ENCODE measurements at places on chromosomes 2 and 18.

- DNase-seq: no peak
Measured at GRCh38 chr2:108145557-108146326, 94.0 kb upstream of the SULT1C3 start.

DNA sequence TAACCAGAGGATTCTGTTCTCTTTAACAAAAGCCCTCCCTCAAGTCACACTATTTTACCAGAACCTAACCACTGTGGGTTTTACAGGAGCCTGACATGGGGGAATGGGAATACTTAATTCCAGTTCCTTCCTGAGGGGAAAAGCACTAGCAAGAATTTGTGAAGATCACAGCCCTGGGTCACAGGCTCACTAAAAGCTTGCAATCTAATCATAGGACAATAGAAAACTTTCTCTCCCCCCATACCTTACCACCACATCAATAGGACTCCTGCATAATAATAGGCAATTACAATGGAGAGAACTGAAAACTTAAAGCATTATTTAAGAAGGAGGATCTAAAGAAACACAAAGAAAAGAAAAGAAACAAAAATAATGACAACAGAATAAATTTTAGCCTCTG is 225.8 kb upstream of the ZNF804A start:
- DNase-seq: no peak

GRCh38 chr2:6896930-6897759 is 19.6 kb downstream of the RSAD2 start:
- no peak for DNase-seq

DNA sequence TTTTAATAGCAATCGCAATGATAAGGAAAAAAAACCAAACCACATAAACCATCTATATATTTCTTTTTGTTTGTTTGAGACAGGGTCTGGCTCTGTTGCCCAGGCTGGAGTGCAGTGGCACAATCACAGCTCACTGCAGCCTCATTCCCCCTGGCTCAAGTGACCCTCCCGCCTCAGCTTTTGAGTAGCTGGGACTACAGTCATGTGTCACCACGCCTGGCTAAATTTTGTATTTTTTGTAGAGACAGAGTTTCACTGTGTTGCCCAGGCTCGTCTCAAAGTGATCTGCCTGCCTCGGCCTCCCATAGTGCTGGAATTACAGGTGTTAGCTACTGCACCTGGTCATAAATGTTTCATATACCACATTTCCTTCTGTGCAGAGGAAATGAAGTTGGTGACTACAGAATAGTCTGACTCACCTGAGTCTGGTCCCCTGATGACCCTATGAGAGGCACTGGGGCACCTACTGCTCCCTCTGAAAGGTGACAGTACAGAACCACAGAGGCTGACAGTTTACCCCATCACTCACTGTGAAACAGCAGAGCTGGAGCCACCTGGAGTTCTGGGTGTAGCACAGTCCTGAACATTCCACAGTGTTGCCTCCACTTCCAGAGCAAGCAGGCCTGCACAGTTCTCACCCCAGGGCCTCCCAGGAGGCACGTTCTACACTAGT is 183.7 kb upstream of the PXDN start:
- DNase-seq: no peak

DNA sequence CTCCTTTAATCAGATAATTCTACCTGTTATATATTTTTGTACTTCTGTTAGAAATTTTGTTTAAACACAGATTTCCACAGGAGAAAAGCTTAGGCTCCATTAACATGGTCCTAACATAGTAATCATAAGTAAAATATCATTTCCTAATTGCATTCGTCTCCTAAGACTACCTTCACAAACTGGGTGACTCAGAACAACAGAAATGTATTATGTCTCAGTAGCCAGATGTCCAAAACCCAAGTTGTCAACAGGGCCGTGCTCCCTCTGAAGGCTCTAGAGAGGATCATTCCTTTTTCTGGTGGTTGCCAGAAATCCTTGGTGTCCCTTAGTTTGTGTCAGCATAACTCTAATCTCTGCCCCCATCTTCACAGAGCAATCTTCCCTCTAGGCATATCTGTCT is 5.4 kb downstream of the FBXO15 start:
- no peak for DNase-seq

DNA sequence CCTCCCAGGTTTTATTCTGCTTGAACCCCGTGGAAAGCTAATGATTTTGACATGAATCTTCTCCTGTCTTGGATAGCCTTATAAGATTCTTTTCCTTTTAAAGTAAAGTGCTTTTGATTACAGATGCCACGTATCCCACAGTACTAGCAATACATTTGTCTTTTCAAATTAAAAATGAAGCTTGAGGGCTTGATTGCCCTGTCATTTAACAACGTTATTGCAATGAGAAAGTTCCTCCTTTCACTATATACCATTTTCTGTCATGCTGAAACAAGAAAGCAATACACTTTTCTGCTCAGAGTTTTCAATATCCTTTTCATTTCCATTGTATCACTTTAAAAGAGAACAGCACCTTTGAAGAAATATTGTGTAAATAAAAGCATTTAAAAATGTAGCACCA is 814.7 kb downstream of the LRP1B start:
- no peak for DNase-seq

- no peak for DNase-seq
Measured at GRCh38 chr2:215191477-215191876, 53.1 kb upstream of the ABCA12 start.

DNA sequence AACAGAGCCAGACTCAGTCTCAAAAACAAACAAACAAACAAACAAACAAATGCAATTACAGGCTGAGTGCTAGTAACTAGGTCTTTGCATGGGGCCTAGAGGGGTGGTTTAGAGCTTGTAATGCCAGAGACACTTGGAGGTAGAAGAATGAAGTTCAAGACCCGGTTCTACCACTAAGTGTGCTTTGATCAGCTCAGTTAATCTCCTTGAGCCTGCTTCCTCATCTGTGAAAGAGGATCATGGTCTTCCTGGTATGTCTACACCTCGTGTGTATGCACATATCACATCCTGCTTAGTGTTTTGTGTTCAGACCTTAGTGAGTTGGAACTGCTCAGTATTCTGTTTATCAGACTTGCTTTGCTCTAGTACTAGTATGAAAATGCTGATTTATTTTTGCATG is 4.8 kb upstream of the ATP6V1C2 start:
- no peak for DNase-seq

DNA sequence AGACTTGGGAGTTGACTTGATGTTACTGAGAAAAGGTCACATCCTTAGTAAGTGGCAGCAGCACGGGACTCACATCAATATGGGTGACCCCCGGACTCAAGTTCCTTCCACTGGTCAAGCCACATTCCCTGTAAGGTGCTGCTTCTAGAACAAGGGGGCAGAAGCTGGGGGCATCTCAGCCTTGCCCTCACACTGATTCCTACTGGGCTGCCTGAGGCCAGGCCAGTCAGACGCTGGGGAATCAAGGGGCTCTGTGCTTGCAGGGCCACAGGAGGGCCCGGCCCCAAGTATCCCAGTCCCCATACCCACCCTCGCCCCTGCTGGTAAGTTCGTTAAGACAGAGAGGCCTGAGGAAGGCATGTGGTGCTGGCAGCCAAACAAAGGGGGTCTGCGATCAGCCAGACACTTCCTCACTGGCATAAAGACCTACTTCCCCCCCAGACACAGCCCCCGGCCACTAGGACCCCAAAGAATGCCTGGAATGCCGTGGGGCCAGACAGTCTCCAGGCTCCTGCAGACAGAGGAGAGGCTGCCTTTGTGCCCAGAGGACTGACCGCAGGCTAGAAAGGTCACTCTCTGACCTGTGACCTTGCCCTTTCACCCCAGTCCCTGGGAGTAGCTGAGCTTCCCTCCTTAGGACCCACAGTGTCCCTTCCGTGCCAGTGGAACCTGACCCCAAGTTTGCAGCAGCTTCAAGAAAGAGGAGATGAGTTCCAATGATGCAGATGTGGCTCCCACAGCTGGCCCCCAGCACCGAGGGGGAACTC is 83.6 kb downstream of the HS1BP3 start:
- DNase-seq: peak; percentile 32

- peak; percentile 72 for DNase-seq
Measured at GRCh38 chr18:6382963-6383362, 31.7 kb downstream of the L3MBTL4 start.

GRCh38 chr2:215367662-215368492 is 56.0 kb downstream of the ATIC start:
- no peak for DNase-seq

DNA sequence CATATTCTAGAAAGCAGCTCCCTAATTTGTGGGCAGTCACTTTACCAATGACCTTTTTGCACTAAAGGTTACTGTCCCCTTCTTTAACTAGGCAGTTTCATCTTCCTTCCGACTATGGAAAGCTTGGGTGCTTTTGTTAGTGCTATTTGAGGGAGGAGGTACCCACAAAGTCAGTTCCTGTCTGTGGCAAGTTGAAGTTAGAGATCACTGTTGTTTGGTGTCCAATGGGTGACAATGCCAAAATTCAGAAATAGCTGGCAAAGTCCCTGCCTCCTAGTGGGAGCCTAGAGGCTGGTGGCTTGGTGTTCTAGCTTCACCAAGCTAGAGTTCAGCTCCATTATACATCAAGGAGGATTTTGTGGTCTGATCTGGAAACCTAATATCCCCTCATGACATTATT is 87.1 kb upstream of the PNPT1 start:
- no peak for DNase-seq

- DNase-seq: no peak
Measured at GRCh38 chr2:151040039-151040438, 221.6 kb downstream of the RBM43 start.

DNA sequence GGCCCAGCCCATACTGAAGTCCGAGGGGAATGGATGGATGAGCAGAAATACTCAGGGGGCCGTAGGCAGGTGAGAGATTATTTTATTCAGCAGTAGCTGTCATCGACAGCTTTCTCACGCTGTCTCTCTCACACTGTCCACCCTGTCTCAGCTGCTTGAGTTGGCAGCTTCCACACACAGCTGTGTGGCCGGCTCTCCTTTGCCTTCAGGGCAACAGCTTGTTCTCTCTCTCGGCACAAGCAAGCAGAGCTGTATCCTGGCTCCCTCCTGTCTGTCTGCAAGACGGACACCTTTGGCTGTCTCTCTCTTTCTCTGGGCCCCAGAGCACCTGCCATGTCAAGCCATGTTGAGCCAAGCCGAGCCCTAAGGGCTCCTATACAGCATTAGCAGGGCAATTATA is 9.8 kb upstream of the PAPOLG start:
- DNase-seq: no peak

- peak; percentile 53 for DNase-seq
Measured at GRCh38 chr2:240688553-240688919, 3.1 kb upstream of the AQP12A start.

- DNase-seq: no peak
Measured at GRCh38 chr2:223980803-223981202, 23.5 kb downstream of the MRPL44 start.

DNA sequence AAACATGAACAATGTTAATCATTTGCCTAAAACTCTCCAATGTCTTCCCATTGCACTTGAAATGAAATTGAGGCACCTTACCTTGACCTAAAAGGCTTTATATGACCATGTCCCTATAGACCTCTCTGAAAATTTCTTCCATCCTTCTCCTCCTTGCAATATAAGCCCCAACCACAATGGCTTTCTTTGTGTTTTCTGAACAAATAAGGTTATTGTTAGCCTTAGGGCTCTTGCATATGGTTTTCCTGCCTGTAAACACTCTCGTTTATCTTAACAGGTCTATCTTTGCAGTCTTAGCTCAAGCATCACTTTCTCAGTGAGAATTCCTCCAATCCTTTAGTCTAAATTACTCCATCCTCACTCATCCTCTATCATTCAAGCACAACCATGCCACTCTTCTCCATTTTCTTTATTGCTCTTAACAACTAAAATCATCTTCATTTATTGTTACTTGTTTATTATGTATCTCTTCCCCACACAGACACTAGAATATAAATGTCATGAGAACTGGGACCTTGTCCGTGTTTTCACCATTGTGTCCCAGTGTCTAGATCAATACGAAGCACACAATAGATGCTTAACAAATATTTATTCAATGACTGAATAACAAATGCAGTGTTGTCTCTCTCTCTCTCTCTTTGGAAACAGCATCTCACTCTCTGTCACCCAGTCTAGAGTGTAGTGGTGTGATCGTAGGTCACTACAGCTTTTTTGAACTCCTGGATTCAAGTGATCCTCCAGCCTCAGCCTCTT is 129.3 kb downstream of the RDH14 start:
- DNase-seq: no peak

GRCh38 chr2:25309402-25309801 is 32.3 kb downstream of the DNMT3A start:
- no peak for DNase-seq

DNA sequence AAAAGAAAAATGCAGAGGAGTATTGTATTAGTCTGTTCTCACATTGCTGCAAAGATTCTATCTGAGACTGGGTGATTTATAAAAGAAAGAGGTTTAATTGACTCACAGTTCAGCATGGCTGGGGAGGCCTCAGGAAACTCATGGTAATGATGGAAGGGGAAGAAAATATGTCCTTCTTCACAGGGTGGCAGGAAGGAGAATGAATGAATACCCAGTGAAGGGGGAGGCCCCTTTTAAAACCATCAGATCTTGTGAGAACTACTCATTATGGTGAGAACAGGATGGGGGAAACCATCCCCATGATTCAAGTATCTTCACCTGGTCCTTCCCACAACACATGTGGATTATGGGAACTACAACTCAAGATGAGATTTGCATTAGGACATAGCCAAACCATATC is 9.1 kb upstream of the PLCL1 start:
- no peak for DNase-seq

DNA sequence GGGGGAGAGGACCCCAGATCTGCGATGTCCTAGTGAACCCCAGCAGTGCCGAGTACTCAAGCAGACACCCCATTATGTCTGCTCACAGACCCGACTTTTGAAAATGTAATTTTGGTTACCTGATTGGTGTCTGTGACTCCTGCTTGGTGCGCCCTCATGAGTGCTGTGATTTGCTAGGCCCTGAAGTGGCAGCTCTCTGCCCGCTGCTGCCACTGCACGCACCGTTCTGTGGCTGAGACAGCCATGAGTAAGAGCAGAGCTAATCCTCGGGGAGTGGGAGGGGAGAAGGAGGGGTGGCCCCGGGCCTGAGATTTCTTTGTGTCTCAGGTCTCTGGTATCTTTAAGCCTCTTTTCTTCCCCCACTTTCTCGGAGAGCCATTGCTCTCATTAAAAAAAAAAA is 18.2 kb downstream of the FHOD3 start:
- no peak for DNase-seq

GRCh38 chr2:172833898-172834297 is 98.3 kb downstream of the RAPGEF4 start:
- DNase-seq: no peak

DNA sequence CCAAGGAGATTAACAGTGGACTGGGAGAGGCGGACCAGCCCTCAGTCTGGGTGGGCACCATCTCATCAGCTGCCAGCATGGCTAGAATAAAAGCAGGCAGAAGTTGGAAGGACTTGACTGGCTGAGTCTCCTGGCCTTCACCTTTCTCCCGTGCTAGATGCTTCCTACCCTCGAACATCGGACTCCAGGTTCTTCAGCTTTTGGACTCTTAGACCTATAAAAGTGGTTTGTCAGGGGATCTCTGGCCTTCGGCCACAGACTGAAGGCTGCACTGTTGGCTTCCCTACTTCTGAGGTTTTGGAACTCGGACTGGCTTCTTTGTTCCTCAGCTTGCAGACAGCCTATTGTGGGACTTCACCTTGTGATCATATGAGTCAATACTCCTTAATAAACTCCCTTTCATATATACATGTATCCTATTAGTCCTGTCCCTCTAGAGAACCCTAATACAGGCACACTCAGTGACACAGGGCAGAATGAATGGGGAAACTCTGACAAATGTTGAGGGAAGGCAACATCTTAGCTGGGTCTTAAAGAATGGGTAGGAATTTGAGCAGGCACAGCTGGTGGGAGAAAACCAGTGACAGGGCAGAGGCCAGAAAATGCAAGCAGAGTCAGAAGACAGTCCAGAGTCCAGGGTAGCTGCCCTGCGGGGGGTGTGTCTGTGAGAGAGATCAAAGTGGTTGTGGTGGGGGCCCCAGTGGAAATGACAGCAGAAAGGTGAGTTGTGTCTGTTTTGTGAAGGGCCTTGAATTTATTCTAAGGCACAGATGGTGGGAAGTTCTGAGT is 108.1 kb upstream of the CD302 start:
- no peak for DNase-seq
